ENCODE measurements at places on chromosomes 6 and 20.

DNA sequence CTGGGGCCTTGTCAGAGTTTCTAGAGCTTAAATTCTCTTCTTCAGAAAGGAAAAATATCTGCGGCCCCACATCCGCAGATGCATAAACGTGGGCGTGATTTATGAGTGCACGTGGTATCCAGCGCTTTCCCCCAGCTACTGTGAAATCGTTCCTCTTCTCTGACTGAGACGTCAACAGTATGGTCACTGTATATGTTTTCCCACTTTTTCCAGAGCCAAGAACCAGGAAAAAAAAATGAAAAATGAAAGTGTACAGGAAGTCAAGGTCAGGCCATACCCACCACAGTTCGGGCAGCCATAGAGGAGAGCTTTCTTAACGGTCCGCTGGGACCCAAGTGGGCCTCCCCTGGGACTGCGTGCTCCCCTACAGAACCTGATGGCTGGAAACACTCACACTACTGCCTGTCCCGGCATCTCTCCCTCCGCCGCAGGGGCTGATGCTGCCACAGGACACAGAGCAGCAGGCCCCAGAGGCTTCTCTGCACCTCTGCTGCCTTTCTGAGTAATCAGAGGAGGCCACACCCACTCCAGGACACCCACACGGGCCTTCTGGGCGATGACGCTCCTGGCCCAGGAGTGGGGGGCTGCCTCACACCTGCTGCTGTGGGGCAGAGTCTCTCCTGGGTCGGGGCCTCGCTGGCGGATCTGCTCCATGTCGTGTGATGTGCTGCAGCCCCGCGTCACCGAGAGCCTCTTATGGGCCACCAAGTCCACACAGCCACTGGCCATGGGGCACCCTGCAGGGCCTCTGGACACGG is 16.4 kb upstream of the STX16 start:
- DNase-seq: peak; percentile 76

DNA sequence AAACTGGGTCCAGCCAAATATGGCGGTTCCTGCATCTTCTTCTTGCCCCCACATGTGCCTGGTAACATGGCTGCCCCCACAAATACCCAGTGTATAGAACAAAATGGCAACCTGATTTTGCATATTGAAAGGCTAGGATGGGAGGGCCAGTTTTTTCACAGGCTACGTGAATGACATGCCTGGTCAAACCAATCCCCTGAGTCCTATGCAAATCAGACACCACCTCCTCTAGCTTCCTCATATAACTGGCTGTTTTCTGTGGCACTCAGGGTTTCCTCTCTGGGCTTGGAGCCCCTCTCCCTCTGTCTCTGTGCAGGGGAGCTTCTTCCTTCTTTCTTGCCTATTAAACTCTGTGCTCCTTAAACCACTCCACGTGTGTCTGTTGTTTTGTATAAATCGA is 372.1 kb downstream of the KIF16B start:
- no peak for DNase-seq

DNA sequence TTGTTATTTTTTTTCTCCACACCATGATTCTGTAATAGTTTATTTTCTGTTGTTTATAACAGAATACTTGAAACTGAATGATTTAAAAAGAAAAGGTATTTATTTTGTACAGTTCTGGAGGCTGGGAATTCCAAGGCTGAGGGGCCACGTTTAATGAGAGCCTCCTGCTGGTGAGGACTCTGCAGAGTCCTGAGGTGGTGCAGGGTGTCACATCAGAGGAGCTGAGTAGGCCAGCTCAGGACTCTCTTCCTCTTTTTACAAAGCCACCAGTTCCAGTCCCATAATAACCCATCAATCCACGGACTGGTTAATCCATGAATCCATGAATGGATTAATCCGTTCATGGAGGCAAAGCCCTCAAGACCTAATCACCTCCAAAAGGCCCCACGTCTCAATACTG is 71.6 kb downstream of the TFAP2A start:
- DNase-seq: no peak

GRCh38 chr6:12371641-12372146 is 81.5 kb downstream of the EDN1 start:
- DNase-seq: no peak

- DNase-seq: no peak
Observed at GRCh38 chr20:46764068-46764467, 54.6 kb downstream of the SLC2A10 start.

DNA sequence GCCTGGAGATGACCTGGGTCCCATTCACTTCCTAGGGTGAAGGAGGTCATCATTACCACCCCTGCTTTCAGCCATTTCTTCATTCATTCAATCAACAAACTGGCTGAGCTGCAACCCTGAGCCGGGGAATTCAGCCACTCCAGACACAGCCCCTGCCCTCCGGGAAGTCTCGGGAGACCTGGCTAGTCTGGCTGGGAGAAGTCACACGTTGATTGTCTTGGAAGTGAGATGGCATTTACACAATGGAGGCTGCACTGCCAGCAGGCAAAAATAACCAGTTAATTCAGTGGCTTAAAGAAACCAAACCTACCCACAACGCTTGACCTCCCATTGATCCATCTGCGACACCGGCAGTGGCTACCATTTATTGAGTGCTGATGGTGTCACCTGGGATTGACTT is 2.0 kb upstream of the PMEPA1 start:
- DNase-seq: no peak

GRCh38 chr6:83430611-83431544 is at the start of gene ME1:
Gene ME1 (minus strand): TSS chr6:83431051. CDS start chr6:83430954, 97 bp downstream.
- DNase-seq: peak; percentile 11

DNA sequence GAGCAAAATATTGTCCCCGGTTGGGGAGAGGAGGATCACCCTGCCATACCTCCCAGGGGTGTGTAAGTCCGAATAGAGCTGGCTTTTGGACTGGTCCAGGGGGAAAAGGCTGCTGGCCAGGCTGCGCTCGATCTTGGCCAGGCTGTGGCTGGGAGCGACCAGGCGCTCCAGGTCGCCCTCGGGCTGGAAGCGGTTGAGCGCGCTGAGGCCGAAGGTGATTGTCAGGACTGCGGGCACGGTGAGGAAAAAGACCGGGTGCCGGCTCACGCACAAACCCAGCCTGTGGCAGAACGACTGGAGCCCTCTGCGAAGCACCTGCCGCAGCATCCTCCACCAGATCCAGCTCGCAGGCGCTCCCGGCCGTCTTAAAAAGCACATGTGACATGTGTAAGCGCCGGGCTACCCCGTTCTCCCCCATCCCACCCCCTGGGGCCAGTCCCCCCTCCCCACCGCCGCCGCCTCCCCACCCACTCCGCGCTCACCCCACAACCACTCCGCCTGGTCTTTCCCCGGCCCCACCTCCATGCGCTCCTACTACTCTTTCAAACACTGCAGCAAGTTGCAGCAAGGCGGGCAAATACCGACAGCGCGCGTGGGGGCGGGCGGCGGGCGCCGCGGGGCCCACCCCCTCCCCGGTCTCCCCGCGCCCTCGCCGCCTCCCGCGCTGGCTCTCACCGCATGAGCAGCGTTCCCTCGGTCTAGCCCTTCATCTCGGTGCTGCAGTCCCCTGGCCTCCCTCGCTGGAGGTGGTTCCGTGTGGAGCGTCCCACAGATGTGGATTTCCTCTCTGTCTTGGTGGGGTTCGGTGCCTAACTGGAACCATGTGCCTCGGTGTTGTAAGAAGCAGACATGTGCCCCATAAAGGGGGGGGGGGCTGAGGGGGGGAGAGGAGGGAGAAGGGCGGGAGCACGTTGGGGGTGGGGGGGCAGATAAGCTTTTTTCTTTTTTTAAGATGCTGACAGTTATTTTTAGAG is 42.4 kb downstream of the PTCHD4 start:
- no peak for DNase-seq

DNA sequence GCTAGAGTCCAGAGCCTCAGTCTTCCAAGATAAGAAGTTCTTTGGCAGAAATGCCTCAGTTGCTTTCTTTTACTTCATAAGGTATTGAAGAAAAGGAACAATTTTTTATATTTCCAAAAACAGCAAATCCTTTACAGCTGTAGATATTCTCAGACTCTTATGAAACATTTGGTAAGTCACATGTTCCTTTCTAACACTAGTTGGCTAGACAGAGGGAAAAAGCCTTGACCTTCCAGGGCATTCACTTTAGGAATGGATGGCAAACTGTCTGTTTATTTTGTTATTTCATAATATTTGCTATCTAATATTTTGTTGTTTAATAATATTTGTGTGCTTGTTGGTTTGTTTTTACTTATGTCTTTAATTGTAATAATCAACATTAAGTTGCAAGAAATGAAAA is 140.8 kb downstream of the PTPRK start:
- DNase-seq: no peak

DNA sequence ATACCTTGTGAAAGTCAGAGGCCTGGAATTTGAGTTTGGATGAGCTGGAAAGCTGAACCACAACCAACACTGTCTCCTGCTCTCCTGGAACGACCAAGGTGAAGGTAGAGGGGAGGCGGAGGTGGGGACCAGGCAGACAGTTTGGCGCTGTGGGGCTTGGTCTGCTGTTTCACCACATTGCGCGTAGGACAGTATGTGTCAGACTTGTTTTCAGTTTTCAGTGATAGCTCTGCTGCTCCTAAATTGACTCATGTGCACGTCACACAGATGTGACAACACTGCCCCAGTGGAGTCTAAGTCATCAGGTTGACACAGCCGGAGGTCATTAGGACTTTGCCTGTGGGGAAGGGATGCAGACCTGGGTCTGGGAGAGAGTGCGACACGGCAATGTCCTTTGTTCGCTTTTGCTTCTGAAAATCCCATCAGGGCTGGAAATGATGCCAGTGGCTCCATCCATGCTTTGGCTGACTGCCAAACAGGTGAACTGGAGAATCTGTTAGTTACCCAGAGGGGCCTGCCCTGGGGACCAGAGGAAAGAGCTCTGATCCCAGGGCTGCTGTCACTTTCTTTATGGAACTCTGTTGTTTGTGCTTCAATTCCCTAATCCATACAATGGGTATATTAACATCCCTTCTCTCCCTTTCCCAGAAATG is 255.5 kb downstream of the CDC5L start:
- DNase-seq: no peak

DNA sequence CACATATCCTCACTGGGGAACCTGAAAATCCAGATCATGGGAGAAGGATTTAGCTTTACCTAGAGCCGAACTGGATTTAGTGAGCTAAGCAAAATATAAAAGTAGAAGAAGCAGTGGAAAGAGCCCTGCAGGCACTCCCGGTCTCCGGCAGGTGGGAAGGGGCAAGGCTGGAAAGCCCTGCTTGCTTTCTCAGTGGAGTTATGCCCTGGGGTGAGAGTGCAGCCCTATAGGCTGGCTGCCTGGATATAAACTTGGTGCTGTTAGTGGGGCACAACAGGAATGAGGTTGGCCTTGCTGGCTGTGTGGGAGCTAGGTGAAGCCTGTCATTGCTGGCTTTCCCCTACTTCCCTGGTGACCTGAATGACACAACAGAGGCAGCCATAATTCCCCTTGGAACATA is 122.0 kb downstream of the CDK19 start:
- no peak for DNase-seq

GRCh38 chr6:41621367-41621766 is 16.9 kb upstream of the MDFI start:
- no peak for DNase-seq

DNA sequence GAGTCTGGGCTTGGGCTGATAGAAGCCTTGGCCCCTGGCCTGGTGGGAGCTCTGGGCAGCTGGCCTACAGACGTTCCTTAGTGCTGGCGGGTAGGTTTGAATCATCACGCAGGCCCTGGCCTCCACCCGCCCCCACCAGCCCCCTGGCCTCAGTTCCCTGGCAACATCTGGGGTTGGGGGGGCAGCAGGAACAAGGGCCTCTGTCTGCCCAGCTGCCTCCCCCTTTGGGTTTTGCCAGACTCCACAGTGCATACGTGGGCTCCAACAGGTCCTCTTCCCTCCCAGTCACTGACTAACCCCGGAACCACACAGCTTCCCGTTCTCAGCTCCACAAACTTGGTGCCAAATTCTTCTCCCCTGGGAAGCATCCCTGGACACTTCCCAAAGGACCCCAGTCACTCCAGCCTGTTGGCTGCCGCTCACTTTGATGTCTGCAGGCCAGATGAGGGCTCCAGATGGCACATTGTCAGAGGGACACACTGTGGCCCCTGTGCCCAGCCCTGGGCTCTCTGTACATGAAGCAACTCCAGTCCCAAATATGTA is 957 bp upstream of the VEGFA start:
- DNase-seq: peak; percentile 89

- DNase-seq: no peak
Observed at GRCh38 chr6:37285861-37286311, 27.9 kb upstream of the TMEM217 start.

GRCh38 chr6:26214803-26215584 is 127.8 kb downstream of the HFE start:
- DNase-seq: no peak

DNA sequence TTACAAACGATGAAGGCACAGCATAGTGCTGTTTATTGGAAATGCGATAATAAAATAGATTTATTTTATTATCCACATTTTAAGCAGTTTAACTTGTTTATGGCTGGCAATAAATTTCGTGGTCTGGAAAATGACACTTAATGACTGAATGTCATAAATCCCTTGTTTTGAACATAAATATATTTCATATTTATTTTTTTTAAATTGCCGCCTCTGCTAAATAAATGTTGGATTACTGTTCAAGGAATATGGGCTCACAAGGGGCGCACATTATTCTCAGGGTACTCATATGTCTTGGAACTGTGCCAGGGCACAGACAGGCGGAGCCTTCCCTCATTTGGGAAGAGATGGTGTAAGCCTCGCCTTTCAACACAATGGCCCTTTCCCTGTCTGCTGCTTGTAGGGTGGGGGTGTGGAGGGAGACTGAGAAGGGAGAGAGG is 134.3 kb downstream of the PXDC1 start:
- DNase-seq: no peak

DNA sequence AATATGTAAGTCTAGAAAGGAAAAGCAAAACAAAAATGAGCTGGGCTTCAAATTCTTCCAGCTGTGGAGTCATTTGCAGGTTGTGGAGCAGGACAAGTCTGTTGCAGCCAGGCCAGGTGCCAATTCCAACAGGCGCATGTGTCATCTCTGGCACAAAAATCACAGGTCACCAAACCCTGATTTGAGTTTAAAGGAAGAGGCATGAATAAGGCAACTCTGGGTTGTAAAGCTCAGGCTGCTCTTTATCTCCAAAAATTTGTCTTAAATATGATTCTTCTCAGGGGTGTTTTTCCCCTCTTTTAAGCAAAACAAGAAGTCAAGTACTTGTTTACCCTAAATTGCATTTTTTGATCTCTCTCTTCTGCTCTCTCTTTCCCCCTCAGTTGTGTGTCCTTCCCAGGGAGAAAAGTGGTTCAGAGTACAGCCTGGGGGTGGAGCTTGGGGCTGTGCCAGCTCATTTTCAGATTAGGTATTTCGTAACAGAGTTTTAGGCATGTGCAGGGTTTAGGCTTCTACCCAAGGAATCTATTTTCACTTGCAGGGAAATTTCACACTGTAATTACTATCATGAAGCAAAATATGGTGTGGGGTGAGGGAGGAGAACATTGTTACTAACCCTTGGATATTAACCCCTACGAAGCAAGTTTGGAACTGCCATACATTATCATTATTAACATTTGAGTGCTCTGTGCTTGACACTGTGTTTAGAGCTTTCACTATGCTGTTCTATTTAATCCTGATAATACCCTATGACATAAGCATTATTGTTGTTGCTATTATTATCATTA is 8.3 kb upstream of the NCOA3 start:
- peak; percentile 75 for DNase-seq

DNA sequence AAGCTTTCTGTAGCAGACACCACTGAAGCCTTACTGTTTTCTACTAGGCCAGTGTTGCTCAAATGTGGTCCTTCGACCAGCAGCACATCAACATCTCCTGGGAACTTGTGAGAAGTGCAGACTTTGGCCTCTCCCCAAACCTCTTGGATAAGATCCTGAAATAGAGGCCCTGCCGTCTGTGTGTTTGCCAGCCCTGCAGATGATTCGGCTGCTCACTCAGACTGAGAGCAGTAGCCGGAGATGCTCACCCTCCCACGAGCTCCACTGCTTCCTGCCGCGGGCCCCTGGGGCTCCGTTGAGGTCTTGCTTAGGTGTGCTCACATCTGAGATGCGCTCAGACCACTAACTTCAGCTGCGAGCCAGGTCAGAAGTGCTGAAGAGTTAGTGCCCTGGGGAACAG is 129.5 kb upstream of the SSTR4 start:
- peak; percentile 77 for DNase-seq
